ENCODE measurements at places on chromosomes 2 and 18.

DNA sequence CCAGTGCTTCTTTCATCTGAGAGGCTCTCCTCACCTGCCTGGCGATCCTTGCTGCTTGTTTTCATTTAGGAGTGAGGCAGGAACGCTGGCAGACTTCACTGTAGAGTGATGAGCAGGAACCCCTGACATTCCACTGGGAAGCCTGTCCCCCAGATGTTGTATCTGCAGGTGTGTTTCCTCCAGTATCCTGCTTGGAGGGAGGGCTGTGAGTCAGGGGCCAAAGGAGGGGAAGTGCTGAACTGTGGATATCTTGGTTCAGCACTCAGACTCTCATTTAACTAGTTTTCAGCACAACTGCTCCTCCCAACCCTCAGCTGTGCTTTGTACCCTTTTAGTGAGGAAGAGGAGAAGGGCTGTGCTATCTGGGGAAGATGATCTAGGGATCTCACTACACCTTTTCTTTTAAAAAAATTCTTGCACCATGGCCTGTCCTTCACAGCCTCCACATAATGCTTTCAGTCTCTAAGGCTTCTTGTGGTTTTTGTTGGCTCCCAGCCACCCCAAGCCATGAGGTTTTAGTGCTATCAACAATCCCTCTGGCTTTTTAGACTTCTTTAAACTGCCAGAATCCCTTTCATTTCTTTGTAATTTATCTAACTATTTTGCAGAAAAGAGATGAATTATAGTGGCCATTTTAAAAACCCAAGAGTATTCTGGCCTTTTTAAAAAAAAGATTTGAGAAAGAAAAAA, 11.2 kb downstream of the ANKAR start:
- peak; percentile 59 for DNase-seq

DNA sequence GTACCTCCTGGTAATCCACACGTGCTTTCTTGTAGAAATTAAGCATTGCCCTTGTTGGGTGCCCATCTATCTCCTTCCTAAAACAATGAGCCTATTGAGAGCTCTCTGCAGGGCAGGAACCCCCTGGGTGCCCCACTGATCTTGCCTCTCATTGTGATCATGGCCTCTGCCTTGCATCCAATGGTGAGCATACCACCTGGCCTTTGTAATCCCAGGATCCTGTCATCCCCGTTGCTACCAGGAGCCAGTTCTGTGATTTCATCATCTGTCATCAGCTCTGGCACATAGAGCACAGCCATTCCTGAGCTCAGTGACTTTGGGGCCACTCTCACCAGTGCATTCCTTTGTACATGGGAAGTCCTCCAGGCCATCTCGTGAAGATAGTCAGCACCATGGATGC, 381.0 kb upstream of the ID2 start:
- no peak for DNase-seq

DNA sequence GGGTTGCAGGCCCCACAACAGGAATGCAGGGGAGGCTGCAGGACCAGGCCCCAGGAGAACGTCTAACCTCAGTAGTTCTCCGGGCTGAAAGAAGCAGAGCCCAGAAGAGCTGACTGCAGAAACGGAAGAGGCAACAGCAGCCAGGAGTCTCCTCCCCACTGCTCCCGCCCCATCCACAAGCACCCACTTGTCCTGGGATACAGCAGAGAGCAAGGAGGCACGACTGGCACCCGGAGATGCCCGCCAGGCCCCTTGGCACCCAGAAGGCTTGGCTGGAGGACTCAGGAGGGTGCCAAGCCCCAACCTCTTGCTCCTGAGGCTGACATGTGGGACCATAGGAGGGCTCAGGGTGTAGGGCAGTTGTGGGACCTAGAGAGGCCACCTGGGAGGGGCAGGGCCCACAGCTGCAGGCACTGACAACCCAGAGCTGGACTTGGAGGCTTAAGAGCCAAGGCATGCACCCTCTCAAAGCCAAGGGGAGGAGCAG, 29.0 kb upstream of the TNS1 start:
- DNase-seq, result no peak

GRCh38 chr2:169468841-169469240, 10.5 kb upstream of the BBS5 start:
- DNase-seq, result no peak

- no peak for DNase-seq
Observed at GRCh38 chr2:219650426-219651248, 23.2 kb downstream of the SLC4A3 start.

- DNase-seq, result peak; percentile 30
Observed at GRCh38 chr2:55519938-55520885, 694 bp downstream of the CFAP36 start.

GRCh38 chr2:150045601-150046000, 441.9 kb downstream of the RND3 start:
- DNase-seq, result no peak

DNA sequence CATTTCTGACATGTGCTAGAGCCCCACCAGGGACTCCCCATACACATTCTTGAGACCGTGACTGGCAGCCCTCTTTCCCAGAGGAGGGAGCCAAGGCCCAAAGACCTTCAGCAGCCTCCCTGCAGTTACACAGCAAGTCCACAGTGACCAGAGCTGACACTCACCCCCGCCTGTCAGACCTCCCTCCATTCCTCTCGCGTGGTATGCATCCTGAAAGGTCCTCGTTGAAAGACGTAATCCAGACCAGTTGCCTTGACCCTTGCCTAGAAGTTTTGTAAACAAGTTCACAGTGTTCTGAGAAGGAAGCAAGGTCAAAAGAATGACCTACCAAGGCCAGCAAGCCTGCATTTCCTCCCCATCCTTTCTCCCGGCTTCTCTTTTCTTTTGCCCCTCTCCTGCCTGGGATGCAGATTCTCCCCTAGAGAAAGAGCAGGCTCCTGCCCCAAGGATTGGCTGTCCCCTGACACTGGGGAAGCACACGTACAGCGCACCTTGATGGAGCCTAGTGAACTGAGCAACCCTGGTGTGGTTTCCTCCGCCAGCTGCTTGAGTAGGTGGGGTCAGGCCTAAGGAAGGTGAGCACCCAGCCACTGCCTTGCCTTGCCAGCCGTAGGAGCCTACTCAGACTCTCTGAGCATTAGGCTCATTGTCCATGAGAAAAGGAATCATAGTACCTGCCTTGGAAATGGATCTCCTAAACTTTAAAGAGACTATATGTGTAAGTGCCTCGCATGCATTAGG, 18.3 kb downstream of the TRIB2 start:
- no peak for DNase-seq

GRCh38 chr2:219428469-219428868, 6.2 kb upstream of the SPEG start:
- no peak for DNase-seq

GRCh38 chr2:225337183-225337582, 62.3 kb upstream of the NYAP2 start:
- DNase-seq, result peak; percentile 88
